ENCODE measurements at places on chromosomes 16 and 17.

GRCh38 chr16:12565423-12565822 lies 238.3 kb downstream of the CPPED1 start:
- no peak for DNase-seq

DNA sequence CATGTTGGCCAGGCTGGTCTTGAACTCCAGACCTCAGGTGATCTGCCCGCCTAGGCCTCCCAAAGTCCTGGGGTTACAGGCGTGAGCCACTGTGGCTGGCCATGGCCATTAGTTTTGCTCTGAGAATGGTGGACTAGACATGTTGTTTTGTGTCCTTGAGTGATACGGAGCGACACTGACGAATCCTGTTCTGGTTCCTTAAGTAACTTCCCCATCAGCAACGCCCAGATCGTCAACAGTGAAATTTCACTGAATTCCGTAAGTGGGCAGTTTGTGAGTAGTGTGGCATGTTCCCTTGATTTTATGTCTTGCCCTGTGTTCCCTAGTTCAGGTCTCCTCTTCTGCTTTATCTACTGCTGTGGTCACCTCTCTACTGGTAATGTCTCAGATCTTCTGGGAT lies 67.4 kb downstream of the SNX29 start:
- no peak for DNase-seq

GRCh38 chr17:32482568-32483320 lies 4.0 kb upstream of the CDK5R1 start:
- DNase-seq: no peak

DNA sequence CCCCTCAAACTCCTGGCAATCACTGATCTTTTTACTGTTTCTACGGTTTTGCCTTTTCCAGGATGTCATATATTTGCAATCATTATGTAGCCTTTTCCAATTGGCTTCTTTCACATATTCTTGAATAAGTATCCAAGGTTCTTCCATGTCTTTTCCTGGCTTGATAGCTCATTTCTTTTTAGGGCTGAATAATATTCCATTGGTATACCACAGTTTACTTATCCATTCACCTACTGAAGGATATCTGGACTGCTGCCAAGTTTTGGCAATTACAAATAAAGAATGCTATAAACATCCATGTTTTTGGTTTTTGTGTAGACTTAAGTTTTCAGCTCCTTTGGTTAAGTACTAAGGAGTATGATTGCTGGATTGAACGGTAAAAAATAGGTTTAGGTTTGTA lies 16.0 kb downstream of the GPATCH8 start:
- no peak for DNase-seq
